A172 (cell line): ENCODE measurements at places on chromosomes 7 and 10.

DNA sequence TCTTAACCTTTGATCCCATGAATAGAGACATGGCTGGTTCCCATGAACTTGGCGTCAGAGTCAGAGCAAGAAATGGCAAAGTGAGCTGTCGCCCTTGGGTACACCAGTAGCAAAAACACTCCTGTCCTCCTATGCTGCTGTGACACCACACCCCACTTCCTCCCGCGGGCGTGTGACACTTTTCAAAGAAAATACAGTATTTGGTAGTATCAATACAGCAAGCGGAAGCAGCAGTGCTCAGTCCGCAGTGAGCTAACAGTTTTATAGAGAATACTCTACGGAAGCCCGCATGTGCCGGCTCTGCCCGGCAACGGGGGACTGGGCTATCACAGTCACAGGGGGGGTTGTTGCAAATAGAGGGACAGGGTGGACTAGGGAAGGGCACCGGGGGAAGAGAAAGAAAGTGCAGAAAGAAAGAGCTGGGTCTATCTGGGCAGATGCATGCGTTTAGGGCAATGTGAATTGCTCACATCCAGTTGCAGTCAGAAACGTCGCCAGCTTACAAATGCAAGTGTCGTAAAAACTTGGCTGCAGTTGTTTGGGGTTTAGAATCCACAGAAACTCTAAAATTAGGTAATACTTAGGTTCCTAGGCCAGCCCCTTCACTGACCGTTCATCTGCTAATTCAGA, 49.8 kb downstream of the PRKCQ start:
- no peak for DNase-seq

GRCh38 chr10:126409821-126410220, 21.5 kb upstream of the ADAM12 start:
- no peak for DNase-seq

DNA sequence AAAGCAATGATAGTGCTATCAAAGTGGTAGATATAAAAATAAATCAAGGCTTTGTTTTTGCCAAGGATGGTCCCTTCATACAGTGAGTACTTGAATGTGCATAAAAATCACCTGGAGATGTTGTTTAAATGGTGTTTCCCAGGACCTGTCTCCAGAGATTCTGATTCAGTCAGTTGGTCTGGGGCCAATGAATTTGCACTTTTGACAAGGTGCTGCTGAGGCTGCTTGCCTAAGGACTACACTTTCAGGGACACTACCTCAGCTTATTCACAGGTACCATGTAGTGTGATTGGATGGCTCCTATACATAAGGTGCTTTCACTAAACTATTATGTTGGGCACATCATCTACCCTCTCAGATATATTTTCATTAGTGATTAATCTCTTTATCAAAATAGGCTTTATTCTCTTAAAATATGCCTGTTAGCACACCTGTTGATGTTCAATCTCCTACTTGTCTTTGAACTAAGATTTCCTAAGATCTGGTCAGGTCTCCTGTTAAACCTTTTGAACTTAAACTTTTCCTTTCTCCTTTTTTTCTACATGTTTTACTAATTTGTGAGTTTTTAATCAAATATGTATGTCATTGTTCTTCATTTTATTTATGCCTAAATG, 24.3 kb downstream of the CAPZA2 start:
- no peak for DNase-seq

GRCh38 chr10:30026080-30026479, 33.3 kb downstream of the JCAD start:
- no peak for DNase-seq

DNA sequence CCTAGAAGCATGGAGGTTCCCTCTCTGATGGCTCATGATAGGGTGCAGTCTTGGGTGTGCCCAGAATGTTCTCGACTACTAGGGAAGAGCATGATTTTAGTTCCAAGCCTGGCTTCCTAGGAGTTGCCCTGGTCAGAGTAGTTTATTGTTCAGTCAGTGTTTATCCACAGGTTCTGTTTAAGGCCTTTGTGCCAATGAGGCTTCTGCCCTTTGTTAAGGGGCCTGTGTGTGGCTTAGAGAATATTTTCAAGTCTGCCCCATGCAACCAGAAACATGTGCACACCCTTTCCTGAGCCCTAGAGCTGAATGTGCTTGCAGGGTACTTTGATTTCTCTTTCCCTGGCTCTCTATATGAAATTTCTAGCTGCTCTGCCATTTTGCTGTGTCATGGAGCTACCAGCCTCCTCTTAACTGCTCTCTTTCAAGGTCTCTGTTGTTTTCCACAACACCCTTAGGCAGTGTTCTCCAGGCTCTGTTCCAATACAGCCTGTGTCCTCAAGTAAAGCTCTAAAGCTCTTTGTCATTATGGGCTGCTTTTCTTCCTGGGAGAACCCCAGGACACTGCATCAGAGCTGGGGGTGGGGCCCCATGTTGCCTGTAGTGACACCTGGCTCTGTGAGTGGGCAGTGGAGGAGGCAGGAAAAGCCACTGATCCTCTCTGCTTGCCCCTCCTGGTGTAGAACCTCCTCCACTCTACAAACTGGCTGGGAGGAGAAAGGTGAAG, 34.1 kb upstream of the TSPAN33 start:
- peak; percentile 41 for DNase-seq
